ENCODE measurements at places on chromosomes 12 and 14.

- DNase-seq: no peak
Observed at GRCh38 chr12:30450872-30451271, 244.8 kb downstream of the IPO8 start.

DNA sequence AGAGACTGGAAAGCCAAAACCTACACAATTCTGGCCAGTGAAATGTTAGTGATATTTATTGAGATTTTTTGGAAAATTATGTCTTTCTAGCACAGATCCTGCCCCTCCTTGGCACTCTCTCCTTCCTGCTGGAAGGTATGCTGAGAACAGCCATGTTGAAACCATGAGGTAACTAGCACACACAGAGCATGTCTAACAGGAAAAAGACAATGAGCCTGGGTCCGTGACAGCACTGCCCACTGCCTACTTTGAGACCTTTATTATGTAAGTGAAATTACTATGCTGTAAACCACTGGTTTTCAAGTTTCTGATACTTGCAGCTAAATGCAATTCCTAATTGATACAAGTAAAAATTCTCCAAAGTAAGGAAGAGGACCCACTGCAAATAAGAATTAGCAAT lies 81.6 kb upstream of the SINHCAF start:
- DNase-seq: no peak

DNA sequence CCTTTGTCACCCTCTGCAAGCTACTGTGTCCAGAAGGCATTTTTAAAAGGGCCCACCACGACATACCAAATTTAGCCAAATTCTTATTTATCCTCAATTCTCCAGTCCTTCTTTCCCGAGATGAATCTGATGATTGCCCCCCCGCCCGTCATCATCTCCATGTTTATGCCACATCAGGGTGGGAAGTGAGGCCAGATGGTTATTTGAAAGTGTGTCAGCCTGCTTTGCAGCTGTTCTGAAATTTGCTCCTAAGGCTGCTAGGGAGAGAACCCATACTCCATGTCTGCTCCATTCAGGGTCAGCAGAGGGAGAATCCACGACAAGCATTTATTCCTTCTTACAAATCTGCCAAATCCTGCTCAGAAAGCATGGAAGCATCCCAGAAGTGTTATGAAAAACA lies 337.8 kb downstream of the ADAMTS20 start:
- no peak for DNase-seq

- no peak for DNase-seq
Observed at GRCh38 chr14:100018482-100018881, 46.7 kb upstream of the EVL start.

- DNase-seq: no peak
Observed at GRCh38 chr12:25950329-25951115, 8.0 kb upstream of the RASSF8 start.

All from neural progenitor cell (in vitro differentiated cells).